ENCODE measurements at places on chromosomes 13 and 19. TPM values are rescaled to one million over a fixed set of nuclear protein-coding genes. Genes with fewer than 3 reads are reported as not detected.

The PRSS57 gene
- not detected for total RNA-seq

The NMRK2 gene
- total RNA-seq, result 27.8 TPM

The INTS6 gene
- 27.4 TPM for total RNA-seq

The PRX gene
- total RNA-seq, result 5.6 TPM

The U2AF2 gene
- total RNA-seq, result 239 TPM

The SHD gene
- total RNA-seq, result 0.37 TPM

The NLRP5 gene
- not detected for total RNA-seq

DNA sequence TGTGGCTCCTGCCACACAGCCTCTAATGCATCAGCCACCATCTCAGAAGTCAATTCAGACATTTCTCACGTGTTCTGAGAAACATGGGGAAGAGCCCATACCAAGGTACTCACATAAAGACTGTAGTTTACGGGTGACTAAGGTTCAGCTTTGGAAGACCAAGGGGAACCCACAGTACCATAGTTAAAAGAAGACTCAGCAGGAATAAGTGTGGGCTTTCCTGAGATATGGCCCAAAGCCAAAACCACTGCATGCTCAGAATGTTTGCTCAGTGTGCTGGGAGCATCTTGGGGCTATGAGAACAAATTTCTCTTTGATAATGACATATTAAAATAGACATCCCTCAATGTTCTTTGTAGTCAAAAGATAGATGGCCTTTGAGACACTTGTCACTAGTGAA is 283.8 kb downstream of the DCT start:
- no peak for DNase-seq

DNA sequence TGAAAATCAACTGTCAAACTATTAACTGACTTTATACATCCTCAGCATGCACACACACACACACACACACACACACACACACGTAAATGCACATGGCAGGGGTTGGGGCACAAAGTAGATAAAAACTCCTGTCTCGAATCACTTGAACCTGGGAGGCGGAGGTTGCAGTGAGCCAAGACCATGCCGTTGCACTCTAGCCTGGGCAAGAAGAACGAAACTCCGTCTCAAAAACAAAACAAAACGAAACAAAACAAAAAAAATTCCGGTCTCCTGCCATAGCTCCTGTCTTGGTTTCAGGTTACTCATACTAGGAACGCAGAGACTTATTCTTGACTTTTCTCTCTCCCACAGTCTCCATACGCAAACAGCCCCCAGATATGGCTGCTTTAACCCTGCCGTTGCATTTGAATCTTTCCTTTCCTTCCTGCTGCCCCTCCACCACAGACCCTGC is 148.9 kb downstream of the SHISA2 start:
- DNase-seq, result no peak

DNA sequence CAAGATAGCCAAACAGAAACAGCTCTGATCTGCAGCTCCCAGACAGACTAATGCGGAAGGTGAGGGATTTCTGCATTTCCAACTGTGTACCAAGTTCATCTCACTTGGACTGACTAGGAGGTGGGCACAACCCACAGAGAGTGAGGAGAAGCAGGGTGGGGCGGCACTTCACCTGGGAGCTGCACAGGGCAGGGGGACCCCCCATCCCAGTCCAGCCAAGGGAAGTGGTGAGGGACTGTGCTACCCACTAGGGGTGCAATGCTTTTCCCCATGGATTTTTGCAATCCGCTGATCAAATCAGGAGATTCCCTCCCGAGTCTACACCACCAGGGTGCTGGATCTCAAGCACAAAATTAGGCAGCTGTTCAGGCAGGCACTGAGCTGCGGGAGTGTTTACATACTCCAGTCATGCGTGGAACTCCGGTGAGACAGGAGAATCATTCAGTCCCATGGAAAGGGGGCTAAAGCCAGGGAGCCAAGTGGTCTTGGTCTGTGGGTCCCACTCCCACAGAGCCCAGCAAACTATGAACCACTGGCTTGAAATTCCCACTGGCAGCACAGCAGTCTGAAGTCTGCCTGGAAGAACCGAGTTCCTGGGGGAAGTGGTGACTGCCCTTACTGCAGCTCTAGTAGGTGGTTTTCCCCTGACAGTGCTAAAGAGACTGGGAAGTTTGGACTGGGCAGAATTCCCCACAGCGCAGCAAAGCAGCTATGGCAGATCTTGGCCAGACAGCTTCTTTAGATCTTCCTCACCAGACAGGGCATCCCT is 85.1 kb upstream of the UFM1 start:
- DNase-seq, result no peak

GRCh38 chr13:67520886-67521285 is 290.8 kb upstream of the PCDH9 start:
- DNase-seq, result no peak

- no peak for DNase-seq
Measured at GRCh38 chr19:12606796-12607195, 3.8 kb downstream of the ZNF490 start.

DNA sequence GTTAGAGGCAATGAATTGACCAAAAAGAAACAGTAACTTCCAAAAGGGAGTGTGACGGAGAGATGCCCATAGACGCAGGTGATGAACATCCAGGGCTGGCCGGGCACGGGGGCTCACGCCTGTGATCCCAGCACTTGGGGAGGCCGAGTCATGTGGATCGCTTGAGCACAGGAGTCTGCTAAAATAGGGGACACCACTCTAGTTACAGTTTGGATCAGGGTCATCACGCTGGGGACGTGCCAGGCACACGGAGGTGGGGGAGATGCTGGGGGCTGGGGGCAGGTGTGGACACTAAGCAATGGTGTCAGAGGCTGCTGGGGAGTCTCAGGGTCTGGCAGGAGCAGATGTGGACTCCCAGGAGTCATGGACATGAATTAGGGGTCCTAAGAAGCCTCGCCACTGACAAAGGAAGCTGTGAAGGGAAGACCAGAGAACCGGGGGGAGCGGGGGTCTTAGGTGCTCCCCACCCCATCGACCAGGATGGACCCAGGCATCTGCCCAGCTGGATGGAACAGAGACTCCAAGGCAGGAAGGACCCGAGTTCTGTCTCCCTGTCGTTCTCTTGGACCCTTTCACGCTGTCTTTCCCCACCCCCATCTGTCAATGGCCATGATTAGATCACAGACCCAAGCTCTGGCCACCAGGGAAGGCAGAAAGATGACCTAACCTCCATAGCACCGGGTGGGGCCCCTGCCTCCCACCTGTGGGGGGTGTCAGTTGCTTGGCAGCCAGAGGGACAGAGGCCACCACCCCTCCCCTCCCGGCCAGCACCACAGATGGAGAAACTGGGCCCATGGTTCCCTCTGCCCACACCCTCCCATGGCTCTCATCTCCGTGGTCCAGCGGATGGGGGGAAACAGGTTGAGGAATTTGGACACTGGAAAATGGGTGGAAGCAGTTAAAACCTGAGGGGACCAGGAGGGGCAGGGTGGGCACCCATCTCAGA is 19.6 kb downstream of the CCDC8 start:
- no peak for DNase-seq

GRCh38 chr13:21478881-21479808 is 20.0 kb upstream of the ZDHHC20 start:
- DNase-seq, result peak; percentile 86

DNA sequence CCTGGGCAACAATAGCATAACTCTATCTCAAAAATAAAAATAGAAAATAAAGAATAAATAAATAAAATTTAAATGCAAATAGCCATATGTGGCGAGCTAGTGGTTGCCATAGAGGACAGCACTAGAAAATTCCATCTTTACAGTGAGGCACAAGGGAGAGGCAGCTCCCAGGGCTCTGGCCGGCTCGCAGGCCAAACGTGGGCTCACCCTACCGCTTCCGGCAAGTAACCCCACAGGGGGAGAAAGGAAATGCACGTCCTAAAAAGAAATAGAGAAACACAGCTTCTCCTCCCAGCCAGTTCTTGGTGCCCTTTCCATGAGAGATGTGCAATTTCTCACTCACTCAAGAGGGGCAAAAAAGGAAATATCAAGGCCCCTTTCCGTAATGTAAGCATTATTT is 12.4 kb upstream of the GRWD1 start:
- no peak for DNase-seq

GRCh38 chr19:27673986-27674385 is 1539.0 kb downstream of the UQCRFS1 start:
- DNase-seq, result no peak

DNA sequence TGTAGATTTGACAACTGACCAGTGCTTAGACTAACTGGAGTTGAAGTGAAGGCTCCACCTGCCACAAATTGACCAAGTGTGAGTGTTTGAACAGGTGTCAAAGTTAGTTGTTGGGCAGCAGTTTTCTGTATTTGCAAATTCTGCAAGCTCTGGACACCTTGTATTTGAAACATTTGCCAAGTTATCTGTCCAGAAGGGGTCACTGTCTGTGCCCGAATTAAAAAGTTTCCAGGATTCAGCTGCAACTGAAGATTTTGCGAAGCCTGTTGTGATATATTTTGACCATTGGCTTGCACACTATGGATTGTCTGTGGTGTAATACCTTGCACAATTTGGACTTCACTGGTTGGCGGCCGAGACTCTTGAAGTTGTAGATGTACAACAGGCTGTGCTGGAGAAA is 1690.7 kb downstream of the SLITRK5 start:
- DNase-seq, result no peak

- DNase-seq, result no peak
Measured at GRCh38 chr13:72507416-72508199, 219.8 kb downstream of the MZT1 start.

GRCh38 chr13:114151565-114152284 is 19.3 kb upstream of the RASA3 start:
- DNase-seq, result no peak

DNA sequence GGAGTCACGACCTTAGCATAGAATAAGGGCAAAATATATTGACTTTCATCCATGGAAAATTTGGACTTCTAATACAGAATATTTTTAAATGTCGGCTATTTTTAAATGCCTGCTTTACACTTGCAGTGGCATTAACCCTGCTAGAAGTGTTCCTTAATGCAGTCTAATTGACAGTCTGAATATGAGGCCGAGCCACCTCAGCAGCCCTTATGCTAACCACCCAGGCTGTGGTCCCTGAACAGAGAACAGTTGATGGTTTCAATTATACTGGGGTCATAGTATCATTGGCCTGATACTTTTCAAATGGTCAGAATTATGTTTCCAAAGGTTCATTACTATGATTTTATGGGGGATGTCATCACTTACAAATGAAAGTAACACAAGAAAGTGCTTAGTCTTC is 764.7 kb upstream of the SLITRK1 start:
- no peak for DNase-seq

DNA sequence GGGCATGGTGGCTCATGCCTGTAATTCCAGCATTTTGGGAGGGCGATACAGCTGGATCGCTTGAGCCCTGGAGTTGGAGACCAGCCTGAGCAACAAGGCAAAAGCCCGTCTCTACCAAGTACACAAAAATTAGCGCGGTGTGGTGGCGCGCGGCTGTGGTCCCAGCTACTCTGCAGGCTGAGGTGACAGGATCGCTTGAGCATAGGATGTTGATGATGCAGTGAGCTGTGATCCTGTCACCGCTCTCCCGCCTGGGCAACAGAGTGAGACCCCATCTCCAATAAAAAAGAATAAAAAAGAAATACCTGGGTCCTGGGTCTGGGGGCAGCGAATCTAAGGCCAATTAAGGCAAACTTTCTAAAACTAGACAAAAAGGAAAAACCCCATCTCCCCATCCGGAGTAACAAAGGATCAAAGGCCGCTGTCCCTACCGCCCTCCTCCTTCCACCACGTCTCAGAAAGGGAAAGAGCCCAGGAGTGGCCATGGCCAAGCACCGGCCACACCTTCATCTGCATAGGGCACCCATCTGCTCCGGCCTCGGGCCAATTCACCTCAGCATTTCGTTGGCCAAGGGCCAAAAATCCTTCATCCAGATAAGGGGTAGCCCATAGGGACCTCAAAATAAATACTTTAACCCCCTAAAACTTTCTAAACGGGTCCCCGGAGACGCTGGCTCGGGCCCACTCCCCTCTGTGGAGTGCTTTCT is 851 bp downstream of the ZNF320 start:
- DNase-seq, result peak; percentile 35

- peak; percentile 74 for DNase-seq
Measured at GRCh38 chr13:57123681-57124080, 17.0 kb upstream of the PRR20A start.

- DNase-seq, result no peak
Measured at GRCh38 chr13:30186634-30187415, 120.5 kb downstream of the KATNAL1 start.

DNA sequence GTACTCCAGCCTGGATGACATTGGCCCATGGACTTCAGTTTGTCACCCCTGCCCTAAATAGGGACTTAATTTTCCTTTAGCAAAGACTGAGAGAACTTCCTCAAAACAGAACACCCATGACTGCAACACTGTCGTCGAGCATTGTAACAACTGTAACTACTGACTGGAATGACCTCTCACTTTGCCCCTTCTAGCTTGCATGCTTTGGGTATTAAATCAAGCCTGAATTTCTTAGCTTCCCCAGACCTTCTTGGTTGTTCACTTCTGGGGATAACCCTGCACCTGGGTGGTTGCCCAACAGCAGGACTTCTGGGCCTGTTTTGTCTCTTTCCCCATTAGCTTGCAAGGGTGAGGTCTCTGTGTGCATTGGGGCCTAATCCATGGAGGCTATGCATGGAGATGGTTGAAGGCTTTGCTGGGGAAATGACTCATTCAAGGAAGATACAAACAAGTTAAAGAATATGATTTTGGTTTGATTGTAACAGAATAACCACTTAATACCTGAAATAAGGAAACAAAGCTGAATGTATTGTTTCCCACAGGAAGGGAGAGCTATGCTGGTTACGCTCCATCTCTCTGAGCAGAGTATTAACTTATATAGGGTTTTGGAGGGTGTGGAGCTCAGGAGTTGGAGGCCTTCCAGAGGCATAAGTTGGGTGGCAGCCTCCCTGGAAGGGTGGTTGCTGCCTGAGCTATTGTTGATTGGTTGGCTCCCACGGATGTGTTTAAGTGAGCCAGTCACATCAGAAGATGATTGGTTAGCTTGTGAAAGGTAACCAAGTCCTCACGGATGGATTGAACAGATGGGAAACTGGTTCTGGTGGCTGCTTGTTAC is 34.7 kb upstream of the UBAC2 start:
- no peak for DNase-seq

GRCh38 chr13:33728271-33729037 is 89.5 kb upstream of the RFC3 start:
- peak; percentile 76 for DNase-seq

GRCh38 chr13:90414691-90415596 is 932.5 kb upstream of the MIR17HG start:
- DNase-seq, result peak; percentile 24

DNA sequence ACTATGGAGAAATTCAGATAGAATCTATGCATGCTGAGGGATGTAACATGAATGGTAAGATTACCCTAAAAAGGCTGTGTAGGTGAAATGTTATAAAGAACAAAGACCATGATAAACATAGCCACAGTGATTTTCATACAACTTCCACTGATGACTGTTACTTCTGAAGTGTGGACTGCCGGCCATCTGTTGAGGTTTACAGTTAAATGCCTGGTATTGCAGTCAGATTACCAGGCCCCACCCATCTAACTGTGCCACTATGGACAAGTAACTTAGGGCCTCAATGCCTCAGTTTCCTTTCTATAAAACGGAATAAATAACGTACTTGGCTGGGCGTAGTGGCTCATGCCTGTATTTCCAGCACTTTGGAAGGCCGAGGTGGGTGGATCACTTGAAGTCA is 395.6 kb downstream of the KLF12 start:
- DNase-seq, result no peak

Measured in G401 (cell line).